ENCODE measurements at places on chromosomes 16 and 17. TPM values are rescaled to one million over a fixed set of nuclear protein-coding genes. Genes with fewer than 3 reads are reported as not detected.

GRCh38 chr16:48294724-48295123, 47.4 kb upstream of the ABCC11 start:
- H3K27me3 ChIP-seq: no peaks in the 10 kb centered on the region
- H3K4me3 ChIP-seq: no peak overlapping the region
- peaks cover 15% of the 10 kb centered on the region for H3K36me3 ChIP-seq
- DNase-seq: no peak

Gene C16orf96
- total RNA-seq: 0.11 TPM

DNA sequence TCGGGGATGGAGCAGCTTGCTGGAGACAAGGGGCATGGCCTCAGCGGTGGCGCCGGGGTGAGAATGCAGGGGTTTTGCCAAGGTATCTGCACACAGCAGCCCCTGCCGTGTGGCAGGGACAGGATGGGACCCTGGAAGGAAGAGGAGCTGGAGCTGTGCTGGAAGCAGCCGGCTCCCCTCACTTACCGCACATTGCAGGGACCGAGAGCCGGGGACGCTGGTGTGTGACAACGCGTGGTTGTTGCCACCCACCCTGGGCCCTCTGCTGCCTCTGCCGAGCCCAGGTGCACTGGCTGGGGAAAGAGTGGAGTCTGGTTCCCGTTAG, 3.0 kb downstream of the NUBP2 start:
- peaks cover 21% of the 10 kb centered on the region for H3K36me3 ChIP-seq
- H3K4me3 ChIP-seq: no peak overlapping the region
- H3K4me1 ChIP-seq: peaks cover 21% of the 10 kb centered on the region
- H3K27me3 ChIP-seq: no peaks in the 10 kb centered on the region

DNA sequence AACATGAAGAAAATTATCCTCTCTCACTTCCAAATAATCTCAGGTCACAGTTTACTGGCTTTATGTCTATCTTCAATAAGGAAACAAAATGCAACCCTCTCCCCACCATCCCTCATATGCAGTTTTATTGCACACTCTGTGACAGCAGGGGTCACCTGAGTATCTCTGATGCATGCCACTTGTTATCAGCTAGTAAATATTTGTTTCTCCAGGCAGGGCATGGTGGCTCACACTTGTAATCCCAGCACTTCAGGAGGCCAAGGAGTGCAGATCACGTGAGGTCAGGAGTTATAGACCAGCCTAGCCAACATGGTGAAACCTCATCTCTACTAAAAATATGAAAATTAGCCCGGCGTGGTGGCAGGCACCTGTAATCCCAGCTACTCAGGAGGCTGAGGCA, 61.1 kb downstream of the ADAMTS18 start:
- H3K36me3 ChIP-seq: no peaks in the 10 kb centered on the region
- no peak overlapping the region for H3K27ac ChIP-seq
- no peak for DNase-seq
- no peaks in the 10 kb centered on the region for H3K27me3 ChIP-seq

Gene FBXO39
- total RNA-seq: 0.22 TPM

Gene STX1B
- not detected for total RNA-seq

Gene KRT32
- not detected for total RNA-seq

DNA sequence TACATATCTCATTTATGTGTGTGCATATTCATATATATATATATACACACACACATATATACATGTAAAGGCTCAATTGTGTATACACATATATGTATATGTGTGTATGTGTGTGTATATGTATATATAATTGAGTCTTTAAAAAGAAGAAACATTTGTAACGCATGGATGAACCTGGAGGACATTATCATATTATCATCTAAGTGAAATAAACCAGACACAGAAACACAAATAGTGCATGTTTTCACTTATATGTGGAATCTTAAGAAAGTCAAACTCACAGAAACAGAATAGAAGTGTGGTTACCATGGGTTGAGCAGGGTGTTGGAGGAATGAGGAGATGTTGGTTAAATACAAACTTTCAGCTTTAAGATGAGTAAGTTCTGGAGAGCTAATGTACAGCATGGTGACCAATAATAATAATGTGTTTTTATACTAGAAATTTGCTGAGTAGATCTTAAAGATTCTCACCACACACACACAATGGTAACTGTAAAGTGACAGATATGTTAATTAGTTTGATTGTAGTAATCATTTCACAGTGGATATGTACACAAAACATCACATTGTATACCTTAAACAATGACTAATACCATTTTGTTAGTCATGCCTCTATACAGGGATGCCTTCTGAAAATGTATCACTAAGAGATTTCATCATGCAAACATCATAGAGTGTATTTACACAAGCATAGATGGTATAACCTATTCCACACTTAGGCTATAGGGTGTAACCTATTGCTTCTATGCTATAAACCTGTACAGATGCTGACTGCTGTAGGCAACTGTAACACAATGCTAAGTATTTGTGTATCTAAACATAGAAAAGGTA, 132.6 kb upstream of the CACNG5 start:
- DNase-seq: no peak
- no peak overlapping the region for H3K27ac ChIP-seq
- no peaks in the 10 kb centered on the region for H3K27me3 ChIP-seq
- H3K4me1 ChIP-seq: no peaks in the 10 kb centered on the region
- no peak overlapping the region for H3K4me3 ChIP-seq

GRCh38 chr17:59372138-59372751, 40.8 kb downstream of the YPEL2 start:
- H3K36me3 ChIP-seq: no peaks in the 10 kb centered on the region
- peak overlapping the region; percentile 89 for H3K27ac ChIP-seq
- H3K4me3 ChIP-seq: no peak overlapping the region
- DNase-seq: no peak
- H3K4me1 ChIP-seq: peaks cover 83% of the 10 kb centered on the region
- no peaks in the 10 kb centered on the region for H3K27me3 ChIP-seq

Gene HSF5
- 0.11 TPM for total RNA-seq

GRCh38 chr16:65600629-65601028, 478.8 kb upstream of the CDH11 start:
- H3K36me3 ChIP-seq: no peaks in the 10 kb centered on the region
- no peaks in the 10 kb centered on the region for H3K4me1 ChIP-seq
- H3K27me3 ChIP-seq: no peaks in the 10 kb centered on the region
- DNase-seq: no peak
- no peak overlapping the region for H3K27ac ChIP-seq

Gene RAB11FIP4
- total RNA-seq: 28.1 TPM

GRCh38 chr17:29163563-29163962, 16.6 kb downstream of the MYO18A start:
- H3K27ac ChIP-seq: no peak overlapping the region
- peaks cover 47% of the 10 kb centered on the region for H3K4me1 ChIP-seq
- H3K36me3 ChIP-seq: peaks cover 8% of the 10 kb centered on the region
- DNase-seq: no peak
- no peaks in the 10 kb centered on the region for H3K27me3 ChIP-seq

GRCh38 chr17:5580367-5580766, 3.9 kb downstream of the NLRP1 start:
- H3K4me3 ChIP-seq: no peak overlapping the region
- H3K4me1 ChIP-seq: peaks cover 15% of the 10 kb centered on the region
- no peak overlapping the region for H3K27ac ChIP-seq
- DNase-seq: no peak

Gene KRTAP1-5
- not detected for total RNA-seq

DNA sequence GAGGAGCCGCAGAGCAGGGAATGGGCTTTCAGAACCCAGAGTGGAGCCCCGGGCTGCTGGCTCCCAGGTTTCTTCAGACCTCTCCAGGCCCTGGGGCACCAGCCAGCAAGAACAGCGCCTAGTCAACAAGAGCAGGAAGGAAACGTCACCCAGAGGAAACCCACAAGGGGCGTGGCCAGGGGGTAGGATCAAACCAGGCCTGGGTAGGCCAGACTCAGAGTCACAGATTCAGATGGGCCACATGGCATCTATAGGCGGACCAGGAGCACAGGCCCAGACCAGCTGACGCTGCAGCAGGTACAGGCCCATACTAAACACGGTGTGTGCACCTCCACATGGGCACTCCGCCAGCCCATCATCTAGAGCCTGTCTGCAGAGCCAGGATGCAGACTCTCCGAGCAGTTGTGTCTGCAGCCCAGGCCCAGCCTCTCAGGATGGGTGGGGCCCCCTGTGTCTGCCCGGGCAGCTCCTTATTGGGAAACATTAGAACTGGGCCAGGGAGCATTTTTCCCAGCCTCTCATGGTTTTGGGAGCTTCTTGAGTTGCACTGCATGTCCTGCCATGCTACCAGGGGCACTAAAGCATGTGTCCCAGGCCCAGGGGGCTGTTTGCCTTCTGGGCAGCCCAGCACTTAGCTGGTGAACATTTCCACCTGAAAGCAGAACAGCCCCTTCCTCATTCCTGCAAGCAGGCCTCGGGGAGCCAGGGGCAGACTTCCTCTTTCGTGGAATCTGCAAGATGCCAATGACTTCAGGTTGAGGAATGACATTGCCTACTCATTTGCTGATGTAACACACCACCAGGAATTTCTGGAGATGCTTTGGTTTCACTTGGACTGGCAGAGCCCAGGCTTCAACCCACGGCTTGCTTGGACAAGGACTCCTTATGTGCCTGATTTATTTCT, at the start of gene NLRP1:
NLRP1 (minus strand) TSS at position 127 of the 904 bp plus-strand sequence. CDS start 552 bp downstream, outside the sequence.
- H3K27ac ChIP-seq: peak within 1 kb of the TSS; percentile 73
- peaks cover 11% of the 10 kb centered on the region for H3K36me3 ChIP-seq
- peaks cover 15% of the 10 kb centered on the region for H3K4me1 ChIP-seq
- H3K4me3 ChIP-seq: peak within 1 kb of the TSS; percentile 37

Gene FGF11
- total RNA-seq: 4.3 TPM

DNA sequence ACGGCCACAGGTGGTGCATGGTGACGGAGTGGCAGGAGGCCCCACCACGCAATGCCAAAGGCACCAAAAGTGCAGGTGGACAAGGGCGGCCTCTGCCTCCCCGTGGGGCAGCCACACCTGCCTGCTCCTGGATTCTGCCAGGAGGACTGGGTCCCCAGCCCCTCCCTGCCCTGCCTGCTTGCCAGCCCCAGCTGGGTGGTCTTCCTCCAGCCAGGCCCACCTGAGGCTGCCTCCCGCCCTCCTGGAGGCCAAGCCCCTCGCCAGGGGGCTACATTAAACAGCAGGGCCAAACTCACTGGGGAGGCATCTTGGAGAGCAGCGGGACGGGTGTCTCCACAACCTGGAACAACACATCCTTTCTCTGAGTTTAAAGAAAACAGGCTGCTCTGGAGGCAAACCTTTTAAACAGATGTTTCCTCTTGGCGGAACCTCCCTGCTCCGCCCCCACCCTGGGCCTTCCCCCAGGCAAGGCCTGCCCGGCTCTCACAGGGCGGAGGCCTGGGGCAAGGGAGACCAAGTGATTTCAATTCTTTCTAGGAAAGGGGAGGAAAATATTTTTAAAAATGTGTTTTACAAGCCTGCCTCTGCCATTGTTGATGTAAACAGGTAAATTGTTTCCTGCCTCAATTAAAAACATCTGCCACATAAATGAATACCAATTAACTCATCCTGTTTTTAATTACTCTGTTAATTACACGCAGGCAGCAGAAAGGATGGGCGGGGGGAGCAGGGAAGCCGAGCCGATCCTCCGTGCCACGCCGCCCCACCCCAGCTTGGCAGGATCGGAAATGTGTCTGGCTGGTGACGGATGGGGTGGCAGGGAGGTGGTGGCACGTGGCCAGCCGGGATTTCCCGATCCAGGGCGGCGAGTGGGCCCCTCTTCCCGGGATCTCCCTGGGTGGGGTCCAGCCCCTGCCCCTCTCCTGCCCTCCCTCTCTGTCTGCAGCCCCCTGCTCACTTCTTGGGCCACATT, 54.4 kb upstream of the PABPN1L start:
- no peaks in the 10 kb centered on the region for H3K27me3 ChIP-seq
- peak; percentile 29 for DNase-seq
- H3K27ac ChIP-seq: peak overlapping the region; percentile 30
- no peak overlapping the region for H3K4me3 ChIP-seq
- no peaks in the 10 kb centered on the region for H3K36me3 ChIP-seq

Gene KRTAP3-1
- total RNA-seq: not detected

Gene SEPTIN12
- total RNA-seq: not detected

GRCh38 chr17:11331547-11332513, 90.8 kb downstream of the SHISA6 start:
- no peak for DNase-seq
- no peaks in the 10 kb centered on the region for H3K36me3 ChIP-seq
- H3K27me3 ChIP-seq: no peaks in the 10 kb centered on the region
- no peaks in the 10 kb centered on the region for H3K4me1 ChIP-seq
- H3K27ac ChIP-seq: no peak overlapping the region

DNA sequence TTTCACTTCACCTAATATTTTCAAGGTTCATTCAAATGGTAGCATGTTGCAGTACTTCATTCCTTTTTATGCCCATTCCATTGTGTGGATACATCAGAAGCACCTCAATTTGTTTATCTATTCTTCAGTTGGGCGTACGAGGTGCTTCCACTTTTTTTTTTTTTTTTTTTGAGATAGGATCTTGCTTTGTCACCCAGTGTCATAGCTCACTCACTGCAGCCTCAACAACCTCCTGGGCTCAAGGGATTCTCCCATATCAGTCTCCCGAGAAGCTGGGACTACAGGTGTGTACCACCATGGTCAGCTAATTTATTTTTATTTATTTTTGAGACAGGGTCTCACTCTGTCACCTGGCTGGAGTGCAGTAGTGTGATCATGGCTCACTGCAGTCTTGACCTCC, 22.5 kb upstream of the SPNS3 start:
- peaks cover 5% of the 10 kb centered on the region for H3K4me1 ChIP-seq
- no peaks in the 10 kb centered on the region for H3K27me3 ChIP-seq
- H3K36me3 ChIP-seq: no peaks in the 10 kb centered on the region
- DNase-seq: no peak
- H3K27ac ChIP-seq: no peak overlapping the region

GRCh38 chr17:4941319-4941610, 1.2 kb downstream of the RNF167 start:
- peaks cover 17% of the 10 kb centered on the region for H3K4me1 ChIP-seq
- no peak for DNase-seq
- no peaks in the 10 kb centered on the region for H3K27me3 ChIP-seq
- H3K36me3 ChIP-seq: peaks cover 16% of the 10 kb centered on the region
- no peak overlapping the region for H3K4me3 ChIP-seq
- H3K27ac ChIP-seq: no peak overlapping the region
